ENCODE measurements at places on chromosomes 1 and 21. TPM values are rescaled to one million over a fixed set of nuclear protein-coding genes. Genes with fewer than 3 reads are reported as not detected.

Gene ZBTB8A
- 4.6 TPM for total RNA-seq

Gene IKBKE
- 12.7 TPM for total RNA-seq

Gene TRIM46
- 1.5 TPM for total RNA-seq

Gene FMN2
- 73.6 TPM for total RNA-seq

Gene S100A14
- total RNA-seq, result 0.19 TPM

Gene DYNLT5
- total RNA-seq, result 2.5 TPM

Gene FAM229A
- 1.1 TPM for total RNA-seq

Gene FAM3B
- total RNA-seq, result not detected

Gene SPRR1B
- not detected for total RNA-seq

Gene EYA3
- total RNA-seq, result 11.3 TPM

Gene ADGRB2
- total RNA-seq, result 8.2 TPM

Gene CFAP74
- not detected for total RNA-seq

Gene FABP3
- total RNA-seq, result 2.7 TPM

Gene GNB1
- 66.0 TPM for total RNA-seq

Gene CTTNBP2NL
- total RNA-seq, result 13.2 TPM

Gene SPATA17
- total RNA-seq, result 1.1 TPM

Gene STUM
- not detected for total RNA-seq

Gene SH2D5
- total RNA-seq, result 4.0 TPM

Gene S100A9
- total RNA-seq, result not detected

Gene MYOC
- total RNA-seq, result 0.28 TPM

Gene SPRR2E
- total RNA-seq, result not detected

Gene AGO3
- 9.4 TPM for total RNA-seq

Gene KRTAP13-2
- not detected for total RNA-seq

Gene CD5L
- total RNA-seq, result not detected

Gene FCRL6
- not detected for total RNA-seq

Gene OXCT2
- 1.7 TPM for total RNA-seq

Measured in regular cardiac myocyte (primary cell).